CD4-positive, alpha-beta T cell treated with Interferon alpha-2 for 1 hour (primary cell): ENCODE measurements at places on chromosomes 1 and 21.

DNA sequence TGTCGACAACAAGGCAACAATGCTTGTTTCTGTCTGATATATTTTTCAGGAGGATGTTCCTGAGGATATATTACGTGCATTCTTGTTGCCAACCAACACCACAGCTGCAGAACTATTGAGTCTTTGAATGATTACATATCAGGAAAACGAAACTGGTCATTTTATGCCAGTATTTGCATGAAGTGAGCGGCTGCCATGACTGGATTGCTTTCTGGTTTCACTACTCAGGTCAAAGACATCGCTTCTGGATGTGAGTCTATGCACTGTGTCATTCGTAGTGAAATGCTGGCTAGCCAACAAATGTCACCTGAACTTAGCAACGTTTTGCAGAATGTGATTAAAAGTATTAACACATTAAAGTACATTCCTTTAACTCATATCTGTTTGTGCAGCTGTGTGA is 35.8 kb upstream of the OLFM3 start:
- no peak for DNase-seq

DNA sequence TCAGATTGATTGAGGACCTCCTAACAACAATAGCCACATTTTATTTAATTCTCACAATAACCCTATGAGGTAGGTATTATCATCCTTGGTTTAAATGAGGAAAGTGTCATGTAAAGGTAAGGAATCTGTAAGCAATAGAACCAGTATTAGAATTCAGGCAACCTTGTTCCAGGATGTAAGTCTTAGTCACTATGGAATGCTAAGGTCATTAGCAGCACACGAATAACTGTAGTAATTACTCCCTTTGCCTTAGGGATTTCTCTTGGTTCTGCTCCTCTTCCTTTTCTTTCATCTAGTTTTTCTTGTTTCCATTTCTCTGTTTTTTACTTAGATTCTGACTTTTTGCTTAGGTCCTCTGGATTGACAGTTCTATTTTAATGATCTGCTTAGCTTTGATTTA is 23.1 kb upstream of the ATP6V1G3 start:
- no peak for DNase-seq

DNA sequence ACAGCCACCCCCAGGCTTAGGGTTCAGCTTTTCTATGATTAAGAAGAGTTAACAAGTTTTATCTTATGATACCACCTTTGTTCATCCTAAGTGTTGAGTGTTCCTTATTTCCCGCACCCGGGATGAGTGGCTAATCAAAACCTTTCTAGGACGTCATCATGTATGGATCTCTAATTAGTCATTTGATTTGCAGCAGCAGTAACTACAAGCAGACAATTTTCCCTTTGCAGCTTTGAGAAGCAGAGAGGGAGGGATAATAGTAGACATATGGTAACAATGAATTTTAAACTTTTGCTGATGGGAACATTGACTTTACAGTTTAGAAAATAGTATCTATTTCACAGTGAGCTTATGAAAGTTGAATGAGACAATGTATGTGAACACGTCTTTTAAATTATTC is 30.8 kb upstream of the SLC35F3 start:
- DNase-seq: no peak

- no peak for DNase-seq
These were observed 98.4 kb upstream of the KAZN start for GRCh38 chr1:14500041-14500440.

DNA sequence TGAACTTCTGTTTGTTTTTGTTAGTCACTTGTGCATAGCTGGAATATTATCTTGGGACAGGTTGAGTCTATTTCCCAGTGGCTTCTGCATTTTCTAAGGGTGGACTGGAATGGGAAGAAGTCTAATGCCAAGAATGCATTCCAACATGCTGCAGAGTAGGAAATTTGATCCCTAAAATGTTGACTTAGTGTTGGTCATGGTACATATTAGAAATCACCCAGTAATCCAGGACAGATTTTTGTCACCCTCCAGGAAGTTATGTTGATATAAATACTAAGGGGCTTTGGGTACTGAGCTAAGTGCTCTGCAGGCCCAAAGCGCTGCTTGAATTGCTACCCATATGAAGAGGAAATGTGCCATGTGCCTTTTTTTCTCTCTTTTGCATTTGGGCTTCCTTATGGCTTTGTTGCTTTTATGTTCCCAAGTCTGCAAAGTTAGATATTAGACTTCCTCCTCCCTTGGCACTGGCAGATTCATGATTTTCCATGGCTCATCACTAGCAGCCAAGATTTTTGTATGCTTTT is 10.0 kb downstream of the ARID1A start:
- DNase-seq: no peak

DNA sequence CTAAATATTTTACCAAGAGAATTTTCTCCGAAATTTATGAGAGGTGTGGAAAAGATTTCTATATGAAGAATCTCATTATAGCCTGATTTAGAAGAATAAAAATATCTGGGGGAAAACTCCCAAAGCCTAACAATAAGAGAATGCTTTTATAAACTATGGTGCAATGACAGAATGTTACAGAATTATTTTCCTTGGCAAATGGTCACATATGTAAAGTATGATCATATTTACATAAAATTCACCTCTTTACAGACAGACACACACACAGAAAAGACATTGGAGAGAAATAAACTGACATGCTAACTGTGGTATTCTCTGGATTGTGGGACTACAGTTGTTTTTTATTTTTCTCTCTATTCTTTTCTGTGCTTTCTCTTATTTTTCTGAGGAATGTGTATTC is 226.3 kb upstream of the USP24 start:
- DNase-seq: no peak

GRCh38 chr1:59976194-59977074 is 49.9 kb upstream of the CYP2J2 start:
- peak; percentile 15 for DNase-seq

- DNase-seq: no peak
These were observed 6.2 kb upstream of the ZNF281 start for GRCh38 chr1:200415789-200416593.

DNA sequence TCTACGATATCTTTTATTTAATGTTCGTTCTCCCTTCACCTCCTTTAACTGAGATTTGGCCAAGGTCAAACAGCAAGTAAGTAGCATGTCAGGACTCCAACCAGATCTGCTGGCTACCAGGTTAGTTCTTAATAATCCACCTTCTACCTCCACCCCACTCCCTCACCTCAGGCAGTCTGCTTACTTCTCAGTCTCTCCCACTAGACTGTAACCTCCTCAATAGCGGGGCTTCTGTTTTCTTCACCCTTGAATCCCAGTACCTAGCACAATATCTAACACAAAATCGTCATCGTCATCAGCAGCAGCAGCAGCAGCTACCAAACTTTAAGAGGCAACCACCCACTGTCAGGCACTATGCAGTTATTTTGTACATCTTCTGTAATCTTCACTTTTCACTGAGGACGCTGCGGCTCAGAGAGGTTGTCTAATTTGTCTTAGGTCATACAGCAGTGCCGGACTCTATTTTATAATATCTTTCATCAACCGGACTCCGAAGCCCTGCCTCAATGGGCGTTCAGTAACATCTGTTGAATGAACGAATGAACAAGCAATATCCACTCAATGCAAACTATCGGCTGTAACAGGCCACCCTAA is 859 bp upstream of the MAGI3 start:
- DNase-seq: no peak

DNA sequence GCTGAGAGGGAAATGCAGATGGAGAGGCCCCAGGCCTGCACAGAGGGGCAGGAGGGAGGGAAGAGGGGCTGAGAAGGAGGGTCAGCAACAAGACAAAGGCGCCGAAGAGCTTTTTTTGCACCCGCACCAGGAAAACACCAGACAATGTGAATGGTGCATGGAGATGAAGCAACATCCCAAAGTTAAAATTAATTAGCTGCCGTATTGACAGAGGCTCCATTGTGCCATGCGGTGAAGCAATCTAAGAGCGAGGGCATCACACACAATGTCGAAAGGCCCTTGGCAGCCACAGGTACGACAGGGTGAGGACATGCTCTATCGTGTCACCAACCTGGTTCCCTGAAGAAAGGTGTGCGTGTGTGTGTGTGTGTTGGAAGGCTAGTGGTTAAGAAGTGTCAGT is 41.2 kb downstream of the SSBP3 start:
- DNase-seq: no peak

GRCh38 chr1:199667089-199667488 is 360.4 kb upstream of the NR5A2 start:
- no peak for DNase-seq

DNA sequence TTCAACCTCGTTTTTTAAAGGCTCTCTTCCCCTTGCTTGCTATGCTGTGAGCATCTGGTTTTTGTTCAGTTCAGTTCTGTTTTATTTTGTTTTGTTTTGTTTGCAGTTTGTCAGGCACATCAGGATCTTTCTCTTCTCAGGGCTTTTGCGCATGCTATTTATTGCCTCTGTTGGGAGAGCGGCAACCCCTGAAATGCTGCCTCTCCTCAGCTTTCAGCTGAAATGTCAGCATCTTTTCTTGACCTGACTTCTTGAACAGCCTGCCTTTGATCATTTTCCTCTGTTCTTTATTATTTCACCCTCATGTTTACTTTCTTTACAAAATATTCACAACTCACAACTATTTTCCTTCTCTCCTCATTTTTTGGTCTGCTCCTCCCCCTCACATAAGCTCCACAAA is 50.4 kb upstream of the RC3H1 start:
- DNase-seq: no peak

DNA sequence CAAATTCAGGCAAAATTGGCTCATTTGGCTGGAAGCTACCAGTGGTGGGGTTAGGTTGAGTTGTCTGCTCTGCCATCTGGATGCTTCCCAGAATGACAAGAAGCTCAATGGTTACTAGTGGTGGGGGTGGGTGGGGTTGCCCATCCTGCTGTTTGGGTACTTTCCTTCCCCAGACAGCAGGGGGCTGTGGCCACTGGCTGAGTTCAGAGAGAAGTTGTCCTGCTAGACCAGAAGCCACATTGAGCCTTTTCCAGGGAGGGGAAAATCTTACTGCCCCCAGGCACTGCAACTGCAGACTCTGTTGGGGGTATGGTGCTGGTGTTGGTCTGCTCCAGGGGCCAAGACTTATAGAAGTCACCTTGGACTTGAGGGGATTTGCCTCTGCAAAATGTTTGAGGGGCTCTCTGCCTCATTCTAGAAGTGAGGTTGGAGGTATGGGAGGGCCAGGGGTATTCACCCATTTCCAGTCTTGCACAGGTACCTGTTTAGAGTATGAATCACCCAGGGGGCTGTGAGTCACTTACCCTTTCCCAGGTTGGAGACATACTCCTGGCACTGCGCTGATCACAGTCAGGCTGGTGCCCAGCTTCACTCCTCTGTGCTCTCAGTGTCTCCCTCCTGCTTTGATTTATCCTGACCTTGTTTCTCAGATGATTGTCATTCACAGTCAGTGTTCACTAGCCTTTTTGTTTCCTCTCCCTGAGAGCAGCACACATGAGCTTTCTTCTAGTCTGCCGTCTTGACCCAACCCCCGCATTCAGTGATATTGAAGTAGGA is 89.1 kb upstream of the NEGR1 start:
- no peak for DNase-seq

- no peak for DNase-seq
These were observed 195.1 kb downstream of the PTPRC start for GRCh38 chr1:198833706-198834503.

- DNase-seq: peak; percentile 46
These were observed 34.5 kb upstream of the TDRD10 start for GRCh38 chr1:154467434-154468102.

DNA sequence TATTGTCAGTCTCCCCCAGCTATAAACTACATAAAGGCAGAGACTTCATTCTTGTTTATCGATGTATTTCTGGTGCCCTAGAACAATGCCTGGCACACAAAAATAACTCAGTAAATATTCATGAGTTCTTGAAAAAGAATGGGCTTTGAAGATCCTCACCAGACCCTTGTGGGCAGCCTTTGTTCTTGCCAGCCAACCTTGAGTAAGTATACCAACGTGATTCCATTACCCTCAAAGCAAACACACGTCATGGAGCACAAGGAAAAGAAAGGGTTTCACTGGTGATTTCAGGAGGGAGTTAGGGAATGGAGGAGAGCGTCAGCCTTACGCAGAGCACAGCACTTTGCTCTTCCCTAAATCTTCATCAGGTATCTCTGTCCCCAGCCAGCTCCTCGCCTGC is 29.4 kb downstream of the NMNAT2 start:
- DNase-seq: no peak

DNA sequence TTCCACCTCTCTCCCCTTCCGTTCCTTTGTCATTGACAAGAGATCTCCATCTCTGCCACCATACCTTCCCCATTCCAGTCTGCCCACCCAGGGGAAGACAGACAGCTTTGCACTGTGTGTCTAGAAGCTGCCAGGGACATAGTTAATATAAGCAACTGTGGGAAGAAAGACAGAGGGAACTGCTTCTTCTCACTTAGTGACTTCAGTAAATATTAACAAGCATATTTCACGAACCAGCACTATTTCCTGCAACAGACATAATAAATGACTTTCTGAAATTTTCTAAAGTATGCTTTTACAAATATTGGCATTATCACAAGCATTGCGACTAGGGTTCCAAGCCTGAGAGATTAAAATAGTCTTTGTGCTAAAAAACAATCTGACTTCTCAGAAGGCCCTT is 43.2 kb upstream of the SLC6A9 start:
- DNase-seq: no peak

DNA sequence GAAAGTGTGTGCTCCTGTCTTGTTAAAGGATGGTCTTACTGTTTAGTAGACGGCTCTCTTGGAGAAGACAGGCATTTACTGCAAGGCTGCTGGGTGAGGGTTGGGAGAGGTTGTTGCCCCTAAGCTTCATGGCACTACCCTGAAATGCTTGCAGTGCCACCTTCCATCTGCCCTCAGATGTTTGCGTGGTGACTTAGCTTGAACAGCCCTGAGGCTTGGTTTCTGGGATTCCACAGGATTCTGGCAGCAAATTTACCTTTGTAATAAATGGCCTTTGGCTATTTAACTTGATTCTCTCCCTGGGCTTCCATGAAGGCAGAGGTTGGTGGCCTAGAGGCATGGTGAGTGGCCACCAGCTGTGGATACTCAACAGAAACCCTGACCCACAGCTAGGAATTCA is 11.6 kb downstream of the MTARC1 start:
- no peak for DNase-seq

- no peak for DNase-seq
These were observed 14.1 kb downstream of the DYRK3 start for GRCh38 chr1:206649261-206649921.
